Colonic mucosa (tissue), 4 donors: ENCODE measurements at places on chromosomes 3 and 15. TPM values are rescaled to one million over a fixed set of nuclear protein-coding genes. Genes with fewer than 3 reads are reported as not detected.
A peak's percentile ranks its signal among the peaks of the same experiment; 100 is the strongest.

GRCh38 chr3:70556056-70556455 lies 243.6 kb upstream of the MDFIC2 start:
- no peak for DNase-seq

GRCh38 chr3:14290631-14291385 lies 111.6 kb upstream of the SLC6A6 start:
- peak; percentile 57 for DNase-seq

DNA sequence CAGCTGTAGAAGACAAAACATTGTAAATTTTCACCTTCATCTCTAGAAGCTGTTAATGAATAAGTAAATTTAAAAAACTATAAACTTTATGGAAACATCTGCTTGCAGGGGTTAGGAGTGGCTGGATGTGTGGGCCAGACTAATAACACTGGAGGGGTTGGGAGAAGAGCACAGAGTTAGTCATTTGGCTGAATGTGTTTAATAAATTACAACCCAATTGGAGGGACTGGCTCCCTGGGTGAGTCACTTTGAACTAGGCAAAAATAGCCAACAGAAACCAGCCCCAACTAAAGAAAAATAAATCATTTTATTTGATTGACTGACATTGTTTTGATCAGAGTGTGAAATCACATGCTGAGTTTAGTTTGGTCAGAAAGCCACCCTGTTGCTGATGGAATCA lies 21.8 kb downstream of the DGKG start:
- no peak for DNase-seq

MCF2L2 gene
- 0.25 TPM for total RNA-seq

DNA sequence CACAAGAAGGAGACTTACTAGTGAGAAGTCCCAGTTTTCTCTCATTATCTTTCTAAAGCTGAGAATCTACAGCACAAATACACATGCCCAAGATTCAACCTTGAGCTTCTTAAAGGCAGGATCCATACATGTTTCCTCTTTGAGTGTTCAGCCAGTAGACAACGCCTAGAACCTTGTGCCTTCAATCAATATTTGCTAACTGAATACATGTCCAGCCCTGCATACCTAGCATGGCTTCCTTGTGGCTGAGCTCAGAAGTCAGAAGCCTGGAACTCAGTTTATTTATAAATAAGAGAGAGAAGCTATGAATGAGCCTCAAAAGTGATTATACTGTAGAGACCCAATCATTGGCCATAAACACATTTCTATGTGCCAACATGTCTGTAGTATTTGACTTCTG lies 43.5 kb downstream of the ACP3 start:
- DNase-seq, result no peak

CCR9 gene
- not detected for total RNA-seq

GRCh38 chr3:126127452-126127851 lies 43.5 kb upstream of the SLC41A3 start:
- DNase-seq, result peak; percentile 13

DNA sequence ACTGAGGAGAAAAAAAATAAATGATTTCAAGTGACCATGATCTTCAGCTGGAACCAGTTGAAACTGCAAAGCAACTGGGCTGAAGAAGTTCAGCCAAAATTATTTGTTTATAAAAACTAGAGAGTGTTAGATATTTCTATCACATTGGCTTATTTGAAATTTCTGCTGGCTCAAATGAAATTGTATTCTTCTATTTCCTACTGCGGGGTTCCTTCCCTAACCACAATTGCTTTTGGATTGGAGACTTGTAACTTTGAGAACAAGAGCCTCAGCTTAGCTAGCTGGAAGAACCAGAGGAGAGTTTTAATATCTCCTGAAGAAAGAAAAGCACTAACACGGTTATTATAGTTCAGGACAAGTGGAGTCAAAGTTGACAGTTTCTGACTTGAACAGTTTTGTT lies 31.1 kb downstream of the AGTR1 start:
- DNase-seq, result no peak

DNA sequence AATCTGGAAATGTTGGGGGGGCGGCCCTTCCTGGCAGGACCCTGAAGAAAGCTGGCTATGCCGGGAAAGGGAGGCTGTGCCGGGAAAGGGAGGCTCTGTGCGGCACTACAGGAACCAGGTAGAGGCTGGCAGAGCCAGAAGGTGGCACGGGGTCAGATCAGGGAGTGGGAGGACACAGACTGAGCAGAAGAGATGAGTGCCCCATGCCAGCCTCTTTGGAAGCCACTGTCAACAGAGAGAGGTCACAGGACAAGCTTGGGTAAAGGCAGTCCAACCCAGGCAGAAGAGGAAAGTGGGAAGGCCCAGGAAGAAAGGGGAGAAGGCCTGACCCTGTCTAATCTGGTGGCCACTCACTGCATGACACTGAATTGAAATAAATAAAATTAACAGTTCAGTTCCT lies 1.5 kb downstream of the C15orf62 start:
- no peak for DNase-seq

- no peak for DNase-seq
These were observed 105.2 kb upstream of the BNIP2 start for GRCh38 chr15:59794229-59794886.

GRCh38 chr3:190019006-190019405 lies 101.7 kb downstream of the P3H2 start:
- DNase-seq, result no peak

DNA sequence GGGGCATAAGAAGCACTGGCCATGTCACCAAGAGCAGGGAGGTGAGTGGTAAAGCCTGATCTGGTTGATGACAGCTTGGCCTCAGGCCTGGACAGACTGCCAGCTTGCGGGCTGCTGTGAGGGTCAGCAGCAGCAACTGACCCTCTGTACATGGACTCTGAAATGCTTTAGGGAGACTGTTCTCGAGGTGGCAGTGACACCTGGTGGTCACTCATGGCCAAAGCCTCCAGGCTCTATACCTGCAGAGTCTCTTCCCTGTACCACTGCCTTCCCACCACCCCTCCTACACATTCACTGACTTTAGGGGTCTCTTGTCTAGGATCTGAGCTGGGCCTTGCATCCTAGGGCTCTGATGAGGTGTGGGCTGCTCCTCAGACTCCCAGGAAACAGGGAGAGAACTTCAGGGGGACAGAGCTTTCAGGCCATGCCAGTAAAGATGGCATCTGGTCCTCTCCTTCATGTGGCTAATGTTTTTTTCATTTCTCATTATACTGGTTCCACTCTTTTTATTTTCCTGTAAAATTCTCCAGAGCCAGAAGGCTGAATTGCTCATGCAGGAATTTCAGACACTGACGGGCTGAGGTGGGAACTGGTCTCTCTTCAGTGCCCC lies 17.2 kb upstream of the TIMP4 start:
- DNase-seq, result peak; percentile 76

DNA sequence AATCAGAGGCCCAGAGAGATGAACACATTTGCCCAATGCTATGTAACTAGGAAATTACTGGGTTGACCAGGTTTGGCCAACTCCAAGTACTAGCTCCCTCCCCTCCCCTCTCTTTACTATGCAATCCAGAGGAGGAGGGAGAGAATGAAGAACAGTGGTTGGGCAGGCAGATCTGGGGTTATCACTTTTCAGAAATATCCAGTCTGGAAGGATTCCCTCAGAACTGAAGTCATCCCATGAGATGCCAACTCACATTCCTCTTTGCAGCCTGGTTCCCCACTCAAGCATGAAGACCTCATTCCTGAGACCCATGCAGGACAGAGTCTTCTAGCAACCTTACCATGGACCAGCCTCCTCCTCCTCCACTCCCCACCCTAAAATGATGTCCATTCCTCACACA lies 201.1 kb downstream of the TLE3 start:
- no peak for DNase-seq

DNA sequence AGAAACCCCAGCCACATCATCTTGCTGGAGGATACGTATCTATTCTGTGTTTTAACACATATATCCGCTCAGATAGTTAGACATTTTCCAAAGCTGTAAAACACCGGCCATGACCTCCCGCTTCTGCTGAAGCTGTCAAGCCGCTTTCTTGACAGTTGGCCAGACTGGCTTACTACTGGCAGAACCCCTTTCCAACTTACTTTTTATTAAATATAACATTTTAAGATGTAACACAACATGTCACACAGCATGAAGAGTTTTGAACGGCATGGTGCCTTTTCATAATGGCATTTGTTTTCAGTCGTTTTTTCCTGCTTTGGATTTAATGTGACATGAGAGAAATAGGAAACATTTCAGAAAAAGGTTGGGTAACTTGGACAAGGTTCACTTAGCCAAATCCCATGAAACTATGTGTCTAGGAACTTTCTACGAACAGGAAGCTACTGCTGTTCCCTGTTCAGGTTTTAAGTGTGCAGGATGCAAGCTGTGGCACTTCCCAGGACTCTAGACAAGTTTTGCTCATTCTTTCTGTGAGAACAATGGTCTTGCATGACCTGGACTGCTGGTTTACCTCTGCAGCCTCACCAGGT lies 281.4 kb downstream of the THSD4 start:
- DNase-seq, result no peak

DNA sequence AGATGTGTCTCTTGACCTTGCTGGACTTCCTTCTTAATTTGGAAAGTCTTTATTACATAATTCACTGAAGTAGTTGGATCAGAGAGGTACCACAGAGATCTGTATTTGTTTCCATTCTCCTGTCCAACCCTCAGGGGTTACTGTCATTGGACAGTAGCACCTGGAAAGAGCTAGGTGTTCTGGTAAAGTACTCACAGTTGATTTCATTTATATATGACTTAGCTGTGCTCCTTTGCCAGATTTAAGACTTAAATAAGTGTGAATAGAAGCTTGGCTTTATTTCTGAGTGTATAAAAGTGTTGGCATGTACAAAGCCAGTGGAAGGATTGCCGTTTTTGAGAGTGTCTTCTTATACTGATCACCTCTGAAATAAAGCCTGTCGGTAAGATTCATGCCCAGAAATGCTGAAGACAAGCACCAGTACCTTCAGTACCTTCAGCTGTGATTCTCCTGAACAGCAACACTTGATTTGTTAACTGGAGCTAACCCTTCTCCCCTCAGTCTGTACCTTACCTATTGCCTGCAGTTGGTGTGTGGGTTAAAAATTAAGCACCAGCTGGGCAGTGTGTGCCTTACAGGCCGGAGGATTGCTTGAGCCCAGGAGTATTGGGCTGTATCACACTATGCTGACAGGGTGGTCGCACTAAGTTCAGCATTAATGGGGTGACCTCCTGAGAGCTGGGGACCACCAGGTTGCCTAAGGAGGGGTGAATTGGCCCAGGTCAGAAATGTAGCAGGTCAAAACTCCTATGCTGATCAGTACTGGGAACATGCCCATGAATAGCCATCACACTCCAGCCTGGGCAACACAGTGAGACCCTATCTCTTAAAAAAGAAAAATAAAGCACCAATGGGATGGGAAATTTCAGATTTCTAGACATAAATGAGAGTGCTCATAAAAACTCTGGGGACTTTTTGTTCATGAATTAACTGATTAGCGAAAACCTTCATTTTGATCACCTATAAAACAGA lies 197.7 kb downstream of the FNDC3B start:
- DNase-seq, result no peak

KCNH8 gene
- 0.77 TPM for total RNA-seq

NUP210 gene
- total RNA-seq, result 23.8 TPM

DNA sequence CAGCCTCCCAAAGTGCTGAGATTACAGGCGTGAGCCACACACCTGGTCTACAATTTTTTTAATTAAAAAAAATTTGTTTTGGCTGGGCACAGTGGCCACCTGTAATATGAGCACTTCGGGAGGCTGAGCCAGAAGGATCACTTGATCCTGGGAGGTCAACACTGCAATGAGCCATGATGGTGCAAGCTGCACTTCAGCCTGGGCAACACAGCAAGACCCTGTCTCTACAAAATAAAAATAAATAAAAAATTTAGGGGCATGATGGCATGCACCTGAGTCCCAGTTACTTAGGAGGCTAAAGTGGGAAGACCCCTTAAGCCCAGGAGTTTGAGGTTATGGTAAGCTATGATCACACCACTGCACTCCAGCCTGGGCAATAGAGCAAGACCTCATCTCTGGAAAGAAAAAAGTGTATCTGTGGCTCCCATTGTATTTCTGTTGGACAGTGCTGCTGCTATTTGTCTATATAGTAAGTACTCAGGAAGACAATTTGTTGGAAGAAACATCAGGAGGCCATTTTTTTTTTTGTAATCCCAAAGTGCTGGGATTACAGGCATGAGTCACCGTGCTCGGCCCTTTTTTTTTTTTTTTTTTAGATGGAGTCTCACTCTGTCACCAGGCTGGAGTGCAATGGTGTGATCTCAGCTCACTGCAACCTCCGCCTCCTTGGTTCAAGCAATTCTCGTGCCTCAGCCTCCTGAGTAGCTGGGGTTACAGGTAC lies 27.5 kb upstream of the SH3BP5 start:
- no peak for DNase-seq

DNA sequence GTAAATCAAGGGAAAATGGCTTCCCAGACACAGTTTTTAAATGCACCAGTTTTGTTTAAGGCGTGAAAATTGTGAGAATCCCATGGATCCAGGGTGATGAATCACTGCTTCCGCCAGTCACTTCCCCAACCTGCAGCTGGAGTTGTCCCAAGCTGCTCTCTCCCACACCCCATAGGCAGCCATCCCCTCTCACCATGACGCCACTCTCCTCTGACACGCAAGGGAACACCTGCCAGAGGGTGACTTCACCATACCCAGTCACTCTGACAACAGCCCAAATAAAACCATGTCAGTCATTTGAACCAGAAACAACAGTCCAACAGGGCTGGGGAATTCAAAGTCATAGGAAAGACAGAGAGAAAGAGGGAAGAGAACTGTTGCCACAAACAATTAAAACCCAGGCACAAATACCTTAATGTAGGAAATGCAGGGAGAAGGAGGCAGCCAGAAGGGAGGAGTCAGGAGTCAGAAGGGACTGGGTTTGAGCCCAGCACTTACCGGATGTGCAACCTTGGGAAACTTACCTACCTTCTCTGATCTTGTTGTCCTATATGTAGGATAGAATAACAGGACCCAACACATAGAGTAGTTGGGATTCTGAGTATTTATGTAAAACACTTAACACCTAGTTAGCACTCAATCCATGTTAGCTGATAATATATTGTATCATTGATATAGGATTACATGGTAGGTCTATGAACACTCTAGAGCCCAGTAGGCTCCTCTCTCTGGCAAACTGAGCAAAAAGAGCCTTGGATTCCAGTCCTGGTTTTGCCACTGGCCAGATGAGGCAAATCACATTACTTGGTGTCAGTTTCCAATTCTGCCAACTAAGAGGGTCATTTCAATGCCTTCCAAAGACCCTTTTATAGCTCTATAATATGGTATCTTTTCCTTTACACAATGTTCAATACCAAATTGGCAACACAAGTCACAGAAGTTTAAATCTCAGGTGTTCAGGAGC lies 326.3 kb upstream of the ICE2 start:
- no peak for DNase-seq

GRCh38 chr3:123021996-123022510 lies 5.5 kb downstream of the SEMA5B start:
- no peak for DNase-seq

- DNase-seq, result no peak
These were observed 68.6 kb upstream of the RPL35A start for GRCh38 chr3:197881270-197881969.

GRCh38 chr3:185558395-185558794 lies 6.0 kb upstream of the LIPH start:
- peak; percentile 89 for DNase-seq

ANKRD63 gene
- total RNA-seq, result not detected

DNA sequence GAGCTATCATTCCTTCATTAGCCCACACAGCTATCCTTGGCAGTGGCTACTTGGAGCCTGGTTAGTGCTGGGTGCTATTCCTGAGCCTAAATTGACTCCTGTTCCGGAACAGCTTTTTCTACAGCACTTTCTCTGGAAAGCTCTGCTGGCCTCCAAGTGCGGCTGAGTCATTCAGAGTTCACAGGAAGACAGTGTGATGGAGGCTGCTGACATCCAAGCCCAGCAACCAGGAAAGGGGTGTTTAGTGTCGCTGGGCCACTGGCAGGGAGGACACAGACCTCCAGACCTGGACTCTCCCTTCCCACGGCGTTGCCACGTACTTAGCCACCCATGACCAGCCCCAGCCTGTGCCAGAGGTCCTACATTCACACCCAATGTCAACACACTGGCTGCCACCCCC lies 28.7 kb downstream of the CACNA2D2 start:
- no peak for DNase-seq

MINAR1 gene
- total RNA-seq, result 0.35 TPM
